Activated naive CD4-positive, alpha-beta T cell treated with anti-CD3 and anti-CD28 coated beads, Interleukin-2, amount 50 U/mL, for 72 hours (primary cell): ENCODE measurements at places on chromosomes 2 and 18. TPM values are rescaled to one million over a fixed set of nuclear protein-coding genes. Genes with fewer than 3 reads are reported as not detected.

RNF144A gene
- total RNA-seq, result 57.5 TPM

ZSWIM2 gene
- not detected for total RNA-seq

UPP2 gene
- total RNA-seq, result not detected

CFAP65 gene
- total RNA-seq, result not detected

ADGRF3 gene
- total RNA-seq, result 0.57 TPM

COX5B gene
- total RNA-seq, result 269 TPM

ANKRD62 gene
- not detected for total RNA-seq

GAL3ST2 gene
- total RNA-seq, result 1.1 TPM

ATOH8 gene
- not detected for total RNA-seq

TCF4 gene
- 0.46 TPM for total RNA-seq

CMPK2 gene
- total RNA-seq, result 13.6 TPM

BAZ2B gene
- 15.0 TPM for total RNA-seq
